MG63 (cell line): ENCODE measurements at places on chromosomes 4 and X. TPM values are rescaled to one million over a fixed set of nuclear protein-coding genes. Genes with fewer than 3 reads are reported as not detected.

The ARR3 gene
- total RNA-seq: not detected in 2 replicates

The CLDN2 gene
- not detected in 2 replicates for total RNA-seq

The UGT2B15 gene
- total RNA-seq: not detected in 2 replicates

The CFAP47 gene
- total RNA-seq: not detected in 2 replicates

The NEK1 gene
- 2.1 and 2.4 TPM in 2 replicates for total RNA-seq

The APELA gene
- not detected in 2 replicates for total RNA-seq
